ENCODE measurements at places on chromosomes 3 and 15.

- DNase-seq, result no peak
These were observed 122.6 kb upstream of the SLC6A11 start for GRCh38 chr3:10693457-10693856.

GRCh38 chr3:197942956-197943556 lies 6.9 kb upstream of the RPL35A start:
- peak; percentile 63 for DNase-seq

DNA sequence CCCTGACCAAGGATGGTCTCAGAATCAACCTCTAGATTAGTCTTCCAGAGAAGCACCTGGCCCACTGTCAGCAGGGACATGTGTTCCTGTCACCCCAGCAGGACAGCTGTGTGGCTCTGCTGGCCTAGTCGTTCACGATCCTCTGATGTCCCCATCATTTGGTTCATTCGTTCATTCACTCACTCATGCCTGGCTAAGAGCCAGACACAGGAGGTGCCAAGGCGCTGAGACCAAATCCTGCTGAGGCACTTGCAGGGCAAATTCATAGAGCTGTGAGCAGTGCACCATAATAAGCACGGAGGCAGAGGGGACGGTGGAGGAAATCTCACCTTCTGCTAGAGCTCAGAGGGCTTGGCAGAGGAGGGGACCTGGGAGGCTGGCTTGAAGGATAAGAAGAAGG lies 49.9 kb upstream of the FGD5 start:
- DNase-seq, result no peak

- no peak for DNase-seq
These were observed 556.0 kb downstream of the ROBO1 start for GRCh38 chr3:79211586-79212359.

- DNase-seq, result no peak
These were observed 1679.4 kb downstream of the OTOL1 start for GRCh38 chr3:163175970-163176369.

DNA sequence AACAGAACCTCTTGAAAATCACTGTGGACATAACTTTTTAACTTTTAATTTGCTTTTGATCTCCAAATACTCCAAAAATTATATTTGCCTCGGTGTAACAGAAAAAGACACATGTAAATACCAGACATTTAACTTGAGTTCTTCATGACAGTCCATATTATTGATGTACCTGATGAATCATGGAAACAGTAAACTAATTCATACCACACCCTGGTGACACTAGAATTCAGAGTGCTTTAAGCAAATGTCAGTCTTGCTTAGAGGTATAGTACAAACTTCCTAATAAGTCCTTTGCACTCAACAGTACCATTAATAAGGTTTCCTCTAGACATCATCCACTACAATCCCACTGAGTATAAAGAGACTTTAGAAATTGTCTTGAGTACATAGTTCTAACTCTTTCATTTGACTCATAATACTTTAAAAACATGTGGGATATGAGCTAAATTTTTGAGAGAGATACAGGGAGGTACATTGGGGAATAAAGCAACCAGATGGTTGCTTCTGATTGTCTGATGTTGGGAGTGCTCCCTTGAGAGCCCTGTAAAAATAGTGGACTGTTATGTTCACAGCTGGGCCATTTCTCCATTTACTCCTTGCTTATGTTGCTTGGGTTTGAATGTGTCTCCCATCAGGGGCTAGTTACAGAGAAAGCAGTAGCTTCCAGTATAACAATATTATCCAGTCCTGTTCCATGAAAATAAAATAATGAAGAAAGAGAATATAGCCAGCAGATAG lies 175.7 kb downstream of the ALCAM start:
- DNase-seq, result no peak

All from Jurkat, Clone E6-1 (cell line).